Suppressor macrophage treated with lipopolysaccharide for 1 hour (primary cell): ENCODE measurements at places on chromosomes 4 and X.

- no peak for DNase-seq
Observed at GRCh38 chrX:54825716-54826438, 18.3 kb downstream of the MAGED2 start.

- DNase-seq = no peak
Observed at GRCh38 chr4:89021684-89022083, 35.3 kb downstream of the FAM13A start.

GRCh38 chr4:21090094-21090666, 389.9 kb downstream of the PACRGL start:
- DNase-seq = no peak

DNA sequence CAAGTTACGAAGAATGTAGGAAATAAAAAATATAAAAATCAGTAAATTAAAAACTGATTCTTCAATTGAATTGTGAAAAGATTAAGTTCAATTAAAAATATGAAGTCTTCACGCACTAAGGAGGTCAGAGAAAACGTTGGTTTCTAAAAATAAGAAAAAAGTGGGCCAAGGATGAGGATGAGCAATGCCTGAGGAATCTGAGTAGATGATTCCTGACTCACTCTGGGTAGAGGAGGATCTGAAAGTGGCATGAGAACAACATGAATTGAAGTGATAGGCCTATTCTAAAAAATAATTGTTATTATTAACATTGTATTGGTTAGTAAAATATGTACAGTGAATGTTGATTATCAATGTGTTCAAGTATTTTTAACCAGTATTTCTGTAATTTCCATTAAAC, 444.2 kb downstream of the GRIA2 start:
- no peak for DNase-seq

GRCh38 chr4:13289391-13289790, 194.7 kb downstream of the RAB28 start:
- DNase-seq = no peak

DNA sequence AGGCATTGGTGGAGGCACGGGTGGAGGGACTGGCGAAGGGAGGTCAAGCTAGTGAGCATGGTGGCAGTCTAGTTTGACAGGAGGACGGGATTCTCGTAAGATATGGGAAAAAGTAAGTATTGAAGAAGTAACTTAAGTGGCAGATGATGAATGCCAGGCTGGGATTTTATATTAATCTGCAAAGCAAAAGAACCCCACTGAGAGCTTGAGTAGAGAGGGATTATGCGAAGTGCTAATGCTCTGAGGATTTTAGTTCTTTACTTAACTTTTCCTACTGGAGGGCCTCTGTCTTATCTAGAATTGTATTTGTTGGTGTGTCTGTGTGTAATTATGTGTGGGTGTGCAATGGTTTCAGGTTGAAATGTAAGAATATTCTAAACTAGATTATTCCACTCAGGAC, 327.9 kb downstream of the FAT4 start:
- DNase-seq = no peak

DNA sequence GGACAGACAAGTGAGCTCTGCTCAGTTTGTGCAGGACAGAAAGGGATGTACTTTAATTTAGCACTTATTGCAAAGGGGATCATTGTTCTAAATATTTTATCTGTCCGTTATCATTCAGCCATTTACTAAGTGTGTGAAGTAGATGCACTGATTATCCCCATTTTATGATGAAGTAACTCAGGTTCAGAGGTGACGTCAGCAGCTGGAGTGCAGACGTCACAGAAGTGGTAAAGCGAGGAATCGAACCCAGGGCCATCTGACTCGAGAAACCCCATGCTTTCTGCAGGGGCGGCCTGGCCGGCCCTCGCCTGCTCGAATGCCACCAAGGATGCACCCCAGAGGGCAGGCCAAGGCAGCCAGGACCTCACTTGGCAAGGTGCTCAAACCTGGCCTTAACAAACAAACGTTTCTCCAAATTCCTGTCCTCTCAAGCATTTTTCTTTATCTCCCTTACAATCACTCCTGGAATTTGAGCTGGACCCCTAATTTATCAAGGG, 75.0 kb downstream of the DCTD start:
- DNase-seq = no peak

GRCh38 chrX:69165087-69165651, at the start of gene PJA1:
Gene PJA1 (minus strand): TSS chrX:69165453. CDS start chrX:69163073, 2,380 bp downstream.
- DNase-seq = peak; percentile 76

- no peak for DNase-seq
Observed at GRCh38 chr4:175823015-175823742, 11.1 kb upstream of the GPM6A start.

DNA sequence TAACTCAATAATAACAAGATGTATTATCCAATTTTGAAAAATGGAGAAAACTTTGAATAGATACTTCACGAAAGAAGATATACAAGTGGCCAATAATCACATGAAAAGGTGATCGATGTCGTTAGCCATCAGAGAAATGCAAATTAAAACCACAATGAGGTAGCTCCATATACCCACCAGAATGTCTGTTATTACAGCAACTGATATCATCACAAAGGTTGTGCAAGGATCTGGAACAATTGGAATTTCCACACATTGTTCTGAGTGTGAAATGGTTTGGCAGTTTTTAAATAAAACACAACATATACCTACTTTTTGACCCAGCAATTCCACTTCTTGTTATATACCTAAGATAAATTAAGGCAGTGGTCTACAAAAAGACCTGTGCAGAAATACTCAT, 71.7 kb downstream of the IRS4 start:
- no peak for DNase-seq

GRCh38 chr4:19230906-19231545, 1020.7 kb upstream of the SLIT2 start:
- no peak for DNase-seq

DNA sequence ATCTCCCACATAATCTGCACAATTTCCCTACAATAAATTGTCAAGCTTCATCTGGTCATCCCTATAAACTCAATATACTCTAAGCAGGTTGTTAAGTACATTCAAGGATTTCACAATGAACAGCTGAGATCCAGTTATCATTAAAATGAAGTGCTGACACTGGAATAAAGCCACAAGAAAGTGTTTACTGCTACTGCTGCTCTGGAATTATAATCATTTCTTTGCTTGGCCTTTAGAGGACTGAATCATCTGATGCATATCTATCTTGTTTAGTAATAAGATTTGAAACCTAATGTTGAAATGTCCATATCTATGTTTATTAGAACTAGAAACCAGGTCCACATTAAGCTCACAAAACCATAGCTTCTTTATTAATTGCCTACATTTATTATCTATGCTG, 338.6 kb upstream of the ZFP42 start:
- DNase-seq = no peak

GRCh38 chr4:92106816-92107215, 196.9 kb upstream of the GRID2 start:
- no peak for DNase-seq

DNA sequence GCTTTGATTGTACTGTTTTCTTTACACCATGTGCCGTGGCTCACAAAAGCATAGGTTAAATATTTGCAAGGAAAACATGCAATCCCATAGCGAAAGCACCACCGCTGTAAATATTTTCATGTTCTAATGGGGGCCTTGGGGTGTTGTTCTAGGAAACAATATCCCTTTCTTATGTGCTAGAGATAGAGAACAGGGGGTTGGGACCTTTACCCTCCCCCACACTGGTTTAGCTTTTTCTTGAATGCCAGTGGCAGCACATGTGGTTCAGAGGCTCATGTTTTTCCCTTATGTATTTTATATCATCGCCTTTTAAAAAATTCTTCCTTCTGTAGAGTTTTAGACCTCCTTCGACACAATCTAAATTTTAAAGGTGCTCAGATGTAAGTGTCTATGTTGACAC, 422.6 kb upstream of the TENM3 start:
- DNase-seq = no peak

- DNase-seq = peak; percentile 2
Observed at GRCh38 chrX:3940000-3940610, 226.7 kb upstream of the PRKX start.

GRCh38 chr4:151992332-151993154, 231.7 kb upstream of the GATB start:
- DNase-seq = no peak

- DNase-seq = no peak
Observed at GRCh38 chr4:146742416-146742815, 103.7 kb downstream of the POU4F2 start.

DNA sequence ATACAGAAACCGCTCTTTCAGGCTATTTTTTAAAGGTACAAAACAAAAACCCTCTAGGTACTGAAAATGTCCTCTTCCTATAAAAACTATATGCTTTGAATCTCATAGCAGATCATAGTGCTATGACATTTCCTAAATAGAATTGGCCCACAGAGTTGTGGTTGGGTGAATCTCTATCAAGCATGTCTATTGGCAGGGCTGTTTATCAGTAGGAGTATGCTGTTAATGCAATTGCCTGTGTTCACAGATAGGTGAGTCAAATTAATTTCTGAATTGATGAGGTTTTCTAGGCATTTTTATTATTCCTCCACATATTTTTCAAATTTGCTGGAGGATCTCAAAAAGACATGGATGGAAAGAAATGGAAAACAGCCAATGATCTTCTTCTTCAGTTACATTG, 73.9 kb downstream of the QRFPR start:
- no peak for DNase-seq

- DNase-seq = peak; percentile 40
Observed at GRCh38 chr4:184451726-184452125, 22.6 kb downstream of the IRF2 start.

- DNase-seq = peak; percentile 69
Observed at GRCh38 chr4:38860788-38861424, 4.3 kb upstream of the TLR6 start.

- DNase-seq = no peak
Observed at GRCh38 chr4:88737307-88737941, 39.8 kb upstream of the NAP1L5 start.

DNA sequence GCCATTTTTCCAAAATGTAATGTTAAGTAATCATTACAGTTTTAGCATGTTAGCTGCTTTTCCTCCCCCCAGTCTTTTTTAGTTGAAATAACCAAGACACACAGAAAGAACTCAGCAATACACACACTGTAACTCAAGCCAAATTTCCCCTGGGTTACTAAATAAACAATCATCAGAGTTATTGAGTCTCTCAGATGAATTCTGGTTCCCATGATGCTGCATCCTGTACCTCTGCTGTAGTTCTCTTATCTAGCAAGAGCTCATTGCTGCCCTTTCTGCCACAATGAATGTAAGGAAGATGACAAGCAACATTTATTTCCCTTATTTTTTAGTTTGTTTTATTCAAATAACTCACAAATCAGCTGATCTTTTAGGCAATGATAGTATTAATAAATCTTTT, 185.1 kb downstream of the ARHGAP6 start:
- no peak for DNase-seq

- no peak for DNase-seq
Observed at GRCh38 chr4:107708225-107708624, 11.8 kb downstream of the PAPSS1 start.

DNA sequence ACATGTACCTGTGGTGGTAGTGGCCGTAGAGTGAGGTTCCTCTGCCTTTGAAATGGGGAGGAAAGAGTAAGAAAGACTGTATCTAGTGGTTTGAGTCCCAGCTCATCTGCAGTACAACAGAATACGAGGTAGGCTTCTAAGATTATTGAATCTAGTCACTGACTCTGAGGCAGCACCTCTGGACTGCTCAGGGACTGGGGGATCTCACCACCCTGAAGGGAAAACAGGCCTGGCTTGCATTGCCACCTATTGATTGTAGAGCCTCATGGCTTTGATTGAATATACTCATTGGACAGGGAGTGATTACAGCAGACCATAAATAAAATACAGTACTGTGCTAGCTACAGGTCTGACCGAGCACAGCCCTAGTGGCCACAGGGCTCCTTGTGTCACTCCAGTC, 50.5 kb downstream of the GPR174 start:
- DNase-seq = no peak

DNA sequence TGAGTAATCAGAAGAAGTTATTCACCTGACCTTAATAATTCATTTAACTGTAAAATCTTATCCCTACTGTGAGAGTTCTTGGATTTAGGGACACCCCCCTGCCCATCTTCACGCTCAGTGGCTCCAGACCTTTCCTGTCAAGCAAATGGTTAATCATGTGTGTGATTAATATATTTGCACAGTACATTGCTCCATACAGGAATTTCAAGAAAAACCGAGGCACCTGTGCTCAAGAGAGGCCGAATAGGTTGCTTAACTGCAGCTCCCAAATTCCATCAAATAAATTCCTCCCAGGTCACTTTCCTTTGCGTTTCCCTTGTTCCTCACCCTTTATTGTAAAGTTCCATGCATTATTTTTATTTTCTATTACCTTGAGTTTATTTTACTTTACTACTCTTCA, 119.5 kb downstream of the STOX2 start:
- DNase-seq = no peak

DNA sequence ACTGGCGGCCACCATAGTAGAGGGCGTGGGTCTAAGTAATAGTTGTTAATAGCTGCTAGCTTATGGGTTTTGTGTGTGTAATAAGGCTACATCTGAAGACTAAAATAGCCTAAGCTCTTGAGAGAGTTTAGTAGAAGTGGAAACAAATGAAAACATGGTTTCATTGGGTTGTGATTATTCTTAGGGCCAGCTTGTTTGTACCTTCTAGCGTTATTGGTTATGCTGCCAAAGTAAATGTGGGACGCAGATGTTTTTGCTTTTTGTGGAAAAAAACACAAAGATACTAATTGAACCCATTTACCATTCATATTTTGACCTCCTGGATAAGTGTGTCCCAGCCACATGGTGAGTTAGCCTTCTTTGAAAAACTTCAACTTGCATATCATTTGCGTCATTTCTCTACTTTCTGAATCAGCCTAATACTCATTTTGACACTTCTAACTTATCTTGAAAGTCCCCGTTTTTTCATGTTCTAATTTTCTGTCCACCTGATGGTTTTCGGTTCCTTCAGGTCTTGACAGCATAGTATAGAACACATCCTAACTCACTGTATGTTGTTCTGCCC, 305.3 kb downstream of the FRMPD4 start:
- no peak for DNase-seq

- DNase-seq = no peak
Observed at GRCh38 chr4:108570993-108571569, 49.3 kb upstream of the RPL34 start.

- DNase-seq = no peak
Observed at GRCh38 chr4:42786350-42787078, 106.0 kb upstream of the GRXCR1 start.

DNA sequence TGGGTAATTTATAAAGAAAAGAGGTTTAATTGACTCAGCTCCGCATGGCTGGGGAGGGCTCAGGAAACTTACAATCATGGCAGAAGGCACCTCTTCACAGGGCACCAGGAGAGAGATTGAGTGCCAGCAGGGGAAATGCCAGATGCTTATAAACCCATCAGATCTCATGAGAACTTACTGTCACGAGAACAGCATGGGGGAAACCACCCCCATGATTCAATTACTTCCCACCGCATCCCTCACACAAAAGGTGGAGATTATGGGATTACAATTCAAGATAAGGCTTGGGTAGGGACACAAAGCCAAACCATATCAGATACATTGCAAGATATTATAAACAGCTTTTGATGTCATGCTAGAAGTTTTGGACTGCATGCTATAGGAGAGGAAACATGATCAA, 204.3 kb downstream of the VEGFC start:
- DNase-seq = no peak
